ENCODE measurements at places on chromosomes 2 and 18.

GRCh38 chr2:120818441-120818920, 82.8 kb downstream of the GLI2 start:
- ATAC-seq: no peak

DNA sequence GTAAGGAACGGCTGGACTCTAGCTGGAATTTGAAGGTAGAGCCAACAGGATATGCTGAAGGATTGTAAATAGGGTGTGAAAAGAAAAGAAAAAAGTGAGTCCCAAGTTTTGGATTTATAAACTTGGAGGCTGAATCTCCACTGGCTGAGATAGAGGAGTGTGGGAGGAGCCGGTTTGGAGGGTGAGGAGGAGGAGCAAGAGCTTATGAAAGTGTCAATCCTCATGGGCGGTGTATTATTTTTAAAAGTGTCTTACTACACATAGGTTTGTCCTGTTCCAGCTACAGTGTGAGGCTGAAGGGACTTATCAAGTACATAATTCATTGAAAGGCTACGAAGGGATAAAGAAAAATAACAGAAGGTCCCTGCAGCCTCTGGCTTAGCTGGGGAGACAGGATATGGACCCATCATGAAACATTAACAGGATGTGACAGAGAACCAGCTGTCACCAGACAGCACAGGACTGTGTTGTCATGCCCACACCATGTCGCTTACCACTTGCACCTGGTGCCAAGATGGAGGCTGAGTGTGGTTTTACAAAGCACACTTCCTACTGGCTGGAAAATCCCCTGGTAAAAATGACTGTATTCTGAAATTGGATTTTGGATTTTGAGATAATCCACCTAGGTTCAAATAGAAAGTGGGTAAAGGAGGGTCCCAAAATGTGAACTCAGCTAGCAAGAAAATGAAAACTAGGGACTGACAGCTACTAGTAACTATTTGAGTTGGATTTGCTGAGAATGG, 2.5 kb upstream of the MREG start:
- ATAC-seq: peak; percentile 82

DNA sequence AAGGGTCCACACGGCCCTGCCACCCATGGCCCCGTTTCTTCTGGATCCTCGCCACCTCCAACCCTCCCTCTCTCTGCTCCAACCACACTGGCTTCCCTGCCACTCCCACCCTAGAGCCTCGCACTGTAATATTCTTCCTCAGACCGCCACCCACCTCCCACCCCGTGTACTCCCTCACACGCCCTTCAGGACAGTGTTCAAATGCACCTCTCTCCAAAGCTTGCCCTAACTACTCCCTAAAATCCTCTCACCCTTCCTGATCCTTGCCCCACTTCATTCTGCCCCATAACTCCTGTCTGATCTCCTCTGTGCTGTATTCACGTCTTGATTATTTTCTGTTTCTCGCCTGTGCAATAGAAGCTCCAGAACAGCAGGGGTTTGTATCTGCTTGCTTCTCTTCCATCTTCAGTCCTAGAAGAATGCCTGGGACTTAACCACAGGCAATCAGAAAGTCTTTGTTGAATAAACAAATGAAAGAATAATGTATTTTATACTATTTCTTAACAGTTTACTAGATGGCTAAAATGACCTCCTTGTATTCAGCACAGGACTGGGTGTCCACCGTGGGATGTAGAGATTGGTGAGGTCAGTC, 25.5 kb downstream of the EPB41L3 start:
- ATAC-seq: no peak

DNA sequence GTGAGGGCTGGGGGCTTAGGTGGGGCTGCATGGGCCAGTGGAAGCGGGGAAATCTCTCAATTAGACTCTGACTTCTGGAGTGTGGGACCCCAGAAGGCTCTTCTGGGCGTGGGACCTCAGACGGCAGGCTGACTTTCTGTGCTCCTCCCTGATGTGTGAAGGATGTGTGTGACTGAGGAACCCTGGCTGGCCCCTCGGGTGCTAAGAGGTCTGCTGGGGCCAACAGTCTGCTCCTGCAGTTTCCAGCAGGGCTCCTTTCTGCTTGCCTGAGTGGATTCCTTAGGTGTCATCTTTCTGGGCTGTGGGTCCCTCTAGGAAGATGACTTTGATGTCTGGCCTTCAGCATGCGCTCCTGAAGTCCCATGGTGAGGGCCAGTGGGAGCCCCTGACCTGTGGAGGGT, 167.5 kb downstream of the DYSF start:
- ATAC-seq: no peak

DNA sequence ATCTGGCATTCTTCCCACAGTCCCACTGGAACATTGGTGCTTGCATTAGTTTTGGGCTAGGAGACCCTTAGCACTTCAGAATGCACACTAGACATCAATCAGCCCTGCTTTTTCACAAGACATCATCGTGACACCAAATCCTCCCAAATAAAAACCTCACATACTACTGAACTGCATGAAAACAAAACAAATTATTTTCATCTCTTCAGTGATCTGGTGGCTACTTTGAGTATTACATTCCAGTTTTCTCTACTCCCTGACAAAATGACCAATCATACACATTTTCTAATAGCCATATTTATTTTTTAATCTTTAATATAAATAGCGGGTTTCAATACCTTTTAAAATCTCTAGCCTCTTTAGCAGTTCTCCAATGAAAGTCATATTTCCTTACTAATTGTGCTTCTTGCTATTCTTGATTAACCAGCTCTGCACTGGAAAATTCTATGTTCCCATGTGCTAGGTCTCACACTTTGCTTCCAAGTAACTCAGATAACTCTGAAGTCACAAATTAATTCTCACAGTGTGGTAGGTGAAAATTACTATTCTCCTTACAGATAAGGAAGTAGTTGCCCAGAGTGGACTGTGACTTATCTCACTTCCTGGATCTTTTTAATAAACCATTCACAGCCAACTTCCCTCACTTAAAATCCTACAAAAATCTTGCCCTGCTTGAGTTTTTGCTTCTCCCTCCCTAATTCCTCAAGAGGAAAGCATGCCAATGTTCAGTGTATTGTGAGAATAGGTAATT, 82.5 kb upstream of the EPB41L3 start:
- ATAC-seq: no peak

DNA sequence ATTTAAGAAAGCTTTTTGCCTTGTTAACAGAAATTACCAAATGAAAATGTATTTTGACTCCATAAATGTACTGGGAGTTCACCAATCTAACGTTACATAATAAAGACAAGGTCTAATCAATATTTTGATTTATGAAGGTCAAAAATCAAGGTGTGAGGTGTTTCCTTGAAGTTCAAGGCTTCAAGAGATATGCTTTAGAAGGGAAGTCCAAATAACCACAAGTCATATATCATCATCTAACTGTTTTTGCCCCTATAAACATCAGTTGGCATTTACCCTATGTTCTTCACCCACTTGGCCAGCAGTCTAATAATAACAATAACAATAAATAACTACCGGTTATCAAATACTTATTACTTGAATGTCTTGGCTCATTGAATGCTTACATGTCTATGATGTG, 196.1 kb upstream of the ID2 start:
- no peak for ATAC-seq

GRCh38 chr2:64477979-64478378, 24.0 kb downstream of the LGALSL start:
- no peak for ATAC-seq

DNA sequence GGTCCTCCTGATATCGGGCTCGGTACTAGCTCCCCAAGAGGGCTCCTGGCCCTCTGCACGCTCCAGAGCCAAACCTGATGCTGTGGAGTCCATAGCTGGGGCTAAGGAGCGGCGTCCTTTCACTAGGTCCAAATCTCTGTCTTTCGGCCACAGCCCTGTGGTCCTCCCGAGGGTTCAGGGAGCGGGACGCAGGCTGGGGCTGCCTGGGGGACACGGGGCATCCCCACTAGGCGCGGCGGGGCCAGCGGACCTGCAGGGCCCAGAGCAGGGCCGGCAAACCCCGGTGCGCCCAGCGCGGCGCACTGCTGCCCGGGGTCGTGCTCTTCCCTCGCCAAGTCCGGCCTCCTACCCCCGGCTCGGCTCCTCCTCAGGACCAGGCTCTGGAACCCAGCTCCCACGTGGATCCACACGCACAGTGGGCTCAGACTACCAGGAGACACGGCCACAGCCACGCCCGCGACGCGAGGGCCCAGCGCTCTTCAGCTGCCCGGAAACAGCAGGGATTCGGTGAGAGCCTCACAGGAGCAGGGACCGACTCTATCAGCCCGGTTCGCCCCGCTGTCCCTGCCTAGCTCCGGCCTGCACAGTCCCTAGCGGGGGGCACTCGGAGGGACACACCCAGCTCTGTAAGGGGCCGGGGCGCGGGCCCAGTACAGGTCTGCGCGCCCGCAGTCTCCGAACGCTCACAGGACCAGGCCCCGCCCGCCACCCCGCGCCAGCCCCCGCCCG, 593 bp downstream of the ZNF514 start:
- ATAC-seq: peak; percentile 68

GRCh38 chr18:50644807-50645206, 84.9 kb downstream of the MAPK4 start:
- ATAC-seq: no peak

DNA sequence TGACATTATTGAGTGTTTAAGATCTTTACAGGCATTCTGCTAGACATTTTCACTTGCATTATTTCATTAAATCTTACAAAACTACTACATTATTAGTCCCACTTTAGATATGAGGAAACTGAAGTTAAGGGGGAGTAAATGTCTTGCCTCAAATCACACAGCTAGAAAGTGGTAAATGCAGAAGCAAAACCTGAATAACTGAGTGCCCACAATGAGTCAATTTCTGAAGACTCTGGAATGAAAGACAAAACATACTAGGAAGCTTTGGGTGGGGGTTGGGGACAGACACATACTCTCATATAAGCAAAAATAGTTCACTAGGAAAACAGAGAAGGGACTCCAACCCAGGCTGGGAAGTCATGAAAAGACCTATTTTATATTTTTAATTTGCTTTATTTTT, 214.4 kb upstream of the LRATD1 start:
- no peak for ATAC-seq

- ATAC-seq: no peak
Observed at GRCh38 chr18:78765637-78766281, 213.9 kb upstream of the SALL3 start.

- no peak for ATAC-seq
Observed at GRCh38 chr2:2942906-2943305, 434.7 kb downstream of the EIPR1 start.

- no peak for ATAC-seq
Observed at GRCh38 chr2:132790207-132790785, 120.3 kb upstream of the LYPD1 start.

GRCh38 chr2:216146573-216146972, 37.4 kb downstream of the XRCC5 start:
- no peak for ATAC-seq
